Left ventricle myocardium inferior (tissue), 1 donor: ENCODE measurements at places on chromosomes 1 and 21. TPM values are rescaled to one million over a fixed set of nuclear protein-coding genes. Genes with fewer than 3 reads are reported as not detected.
A peak's percentile ranks its signal among the peaks of the same experiment; 100 is the strongest.

DNA sequence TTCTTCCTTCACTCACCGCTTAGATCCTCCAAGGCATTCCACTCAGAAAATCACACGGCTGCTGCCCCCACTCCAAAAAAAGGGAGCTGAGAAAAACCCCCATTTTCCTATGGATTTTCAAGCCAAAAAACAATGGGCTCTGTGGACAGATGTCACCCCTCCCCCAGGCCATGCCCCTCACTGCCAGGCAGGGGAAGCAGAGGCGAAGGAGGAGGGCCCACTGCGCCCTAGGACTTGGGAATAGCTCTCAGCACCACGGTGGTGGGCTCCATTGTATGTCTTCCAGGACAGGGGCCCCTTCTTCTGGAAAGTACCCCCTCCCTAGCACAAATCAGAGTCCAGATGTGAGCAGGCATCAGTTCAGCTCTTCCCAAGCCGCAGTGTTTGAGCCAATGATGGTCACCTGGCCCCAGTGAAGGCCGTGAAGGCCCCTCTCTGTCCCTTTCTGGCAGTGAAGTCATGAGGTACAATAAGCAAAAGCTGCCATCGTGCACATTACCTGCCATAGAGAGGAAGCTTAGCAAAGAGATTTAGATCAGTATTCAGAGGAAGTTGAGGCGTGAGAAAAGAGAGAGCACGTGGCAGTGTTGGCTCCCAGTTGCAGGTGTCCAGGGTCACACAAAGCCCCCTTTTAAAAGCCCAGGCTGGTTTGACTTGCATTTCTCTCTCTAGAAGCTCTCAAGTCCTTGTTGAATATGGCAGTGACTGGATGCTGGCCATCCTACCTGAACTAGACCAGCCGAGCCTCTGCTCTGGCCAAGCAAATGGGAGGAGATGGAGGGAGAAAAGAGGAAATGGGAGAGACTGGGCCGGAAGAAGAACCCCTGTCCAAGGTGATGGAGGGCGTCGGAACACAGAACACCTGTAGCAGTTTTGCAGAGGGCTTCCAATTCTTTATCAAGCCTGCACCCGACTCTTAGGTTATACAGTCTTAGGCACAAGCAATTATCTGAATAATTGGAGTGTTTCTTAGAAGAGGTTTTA, 149.0 kb downstream of the TOMM20 start:
- H3K27ac ChIP-seq = peak overlapping the region; percentile 89
- no peaks in the 10 kb centered on the region for H3K27me3 ChIP-seq
- no peaks in the 10 kb centered on the region for H3K36me3 ChIP-seq
- peak overlapping the region; percentile 36 for H3K4me3 ChIP-seq
- peaks cover 68% of the 10 kb centered on the region for H3K4me1 ChIP-seq
- DNase-seq = no peak

DNA sequence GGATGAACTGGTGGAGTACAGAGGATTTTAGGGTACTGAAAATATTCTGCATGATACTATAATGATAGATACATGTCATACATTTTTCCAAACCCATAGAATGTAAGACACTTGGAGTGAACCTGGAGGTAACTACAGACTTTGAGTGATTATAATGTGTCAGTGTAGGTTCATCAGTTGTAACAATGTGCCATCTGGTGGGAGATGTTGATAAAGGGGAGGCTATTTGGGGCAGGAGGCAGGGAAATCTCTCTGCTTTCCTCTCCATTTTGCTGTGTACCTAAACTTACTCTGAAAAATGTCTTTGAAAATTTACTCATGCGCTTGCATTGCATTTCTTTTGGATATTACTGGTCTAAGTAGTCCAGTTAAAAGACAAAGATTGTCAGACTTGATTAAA, 35.2 kb downstream of the PTBP2 start:
- H3K4me3 ChIP-seq = no peak overlapping the region
- no peaks in the 10 kb centered on the region for H3K27me3 ChIP-seq
- H3K4me1 ChIP-seq = peaks cover 6% of the 10 kb centered on the region
- peaks cover 43% of the 10 kb centered on the region for H3K36me3 ChIP-seq
- no peak overlapping the region for H3K27ac ChIP-seq

- no peak overlapping the region for H3K4me3 ChIP-seq
- no peaks in the 10 kb centered on the region for H3K36me3 ChIP-seq
- no peak for DNase-seq
- no peak overlapping the region for H3K27ac ChIP-seq
- H3K4me1 ChIP-seq = no peaks in the 10 kb centered on the region
These were observed 1105.0 kb downstream of the PLA2G4A start for GRCh38 chr1:187933562-187934419.

DNA sequence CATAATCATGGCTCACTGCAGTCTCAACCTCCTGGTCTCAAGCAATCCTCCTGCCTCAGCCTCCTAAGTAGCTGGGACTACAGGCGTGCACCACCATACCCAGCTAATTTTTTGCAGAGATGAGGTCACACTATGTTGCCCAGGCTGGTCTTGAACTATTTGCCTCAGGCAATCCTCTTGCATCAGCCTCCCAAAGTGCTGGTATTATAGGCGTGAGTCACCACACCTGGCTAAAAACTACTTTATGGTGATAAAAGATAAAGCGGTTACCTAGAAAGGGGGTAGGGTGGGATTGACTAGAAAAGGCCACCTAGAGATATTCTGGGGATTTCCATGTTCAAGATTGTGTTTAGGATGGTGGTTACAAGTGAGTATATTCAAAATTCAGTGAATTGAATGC, 5.0 kb downstream of the TSTD1 start:
- no peaks in the 10 kb centered on the region for H3K27me3 ChIP-seq
- no peak overlapping the region for H3K27ac ChIP-seq
- peaks cover 8% of the 10 kb centered on the region for H3K36me3 ChIP-seq
- DNase-seq = no peak
- peaks cover 20% of the 10 kb centered on the region for H3K4me1 ChIP-seq
- no peak overlapping the region for H3K4me3 ChIP-seq

The CACHD1 gene
- 2.7 TPM for total RNA-seq

The DENND1B gene
- 26.9 TPM for total RNA-seq

The RAB7B gene
- 1.4 TPM for total RNA-seq

GRCh38 chr1:154962156-154962749, 671 bp upstream of the PYGO2 start:
- H3K4me3 ChIP-seq = peak overlapping the region; percentile 82
- H3K27me3 ChIP-seq = no peaks in the 10 kb centered on the region
- H3K36me3 ChIP-seq = peaks cover 58% of the 10 kb centered on the region
- no peak for DNase-seq
- peaks cover 50% of the 10 kb centered on the region for H3K4me1 ChIP-seq

DNA sequence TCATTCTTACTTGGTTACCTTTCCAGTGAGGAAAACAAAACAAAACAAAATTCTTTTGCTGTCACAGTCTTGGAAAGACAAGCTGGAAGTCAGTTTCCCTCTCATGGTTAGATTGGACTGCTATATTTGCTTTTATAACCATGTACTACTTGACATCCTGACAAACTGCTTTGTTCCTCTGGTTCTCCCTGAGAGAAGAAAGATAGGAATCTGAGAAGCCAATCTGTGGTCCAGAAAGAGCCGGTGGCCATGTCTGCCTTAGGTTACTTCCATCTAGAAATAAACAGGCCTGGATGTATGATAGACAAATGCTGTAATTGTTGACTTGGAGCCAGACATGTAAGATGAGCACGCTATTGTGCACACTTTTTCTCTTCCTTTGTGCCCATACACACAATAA, 330.0 kb downstream of the BRINP3 start:
- H3K36me3 ChIP-seq = no peaks in the 10 kb centered on the region
- DNase-seq = no peak
- no peak overlapping the region for H3K4me3 ChIP-seq
- no peaks in the 10 kb centered on the region for H3K27me3 ChIP-seq
- H3K27ac ChIP-seq = no peak overlapping the region
- H3K4me1 ChIP-seq = no peaks in the 10 kb centered on the region

The RCAN3 gene
- total RNA-seq = 4.9 TPM
